ENCODE measurements at places on chromosomes 2 and 18.

GRCh38 chr2:100427627-100428258 is 10.3 kb upstream of the CHST10 start:
- no peak for DNase-seq

- no peak for DNase-seq
Measured at GRCh38 chr2:3184167-3184566, 193.5 kb downstream of the EIPR1 start.

- no peak for DNase-seq
Measured at GRCh38 chr18:7840411-7840810, 273.3 kb downstream of the PTPRM start.

- DNase-seq, result no peak
Measured at GRCh38 chr2:96552315-96553175, 16.0 kb downstream of the ARID5A start.

DNA sequence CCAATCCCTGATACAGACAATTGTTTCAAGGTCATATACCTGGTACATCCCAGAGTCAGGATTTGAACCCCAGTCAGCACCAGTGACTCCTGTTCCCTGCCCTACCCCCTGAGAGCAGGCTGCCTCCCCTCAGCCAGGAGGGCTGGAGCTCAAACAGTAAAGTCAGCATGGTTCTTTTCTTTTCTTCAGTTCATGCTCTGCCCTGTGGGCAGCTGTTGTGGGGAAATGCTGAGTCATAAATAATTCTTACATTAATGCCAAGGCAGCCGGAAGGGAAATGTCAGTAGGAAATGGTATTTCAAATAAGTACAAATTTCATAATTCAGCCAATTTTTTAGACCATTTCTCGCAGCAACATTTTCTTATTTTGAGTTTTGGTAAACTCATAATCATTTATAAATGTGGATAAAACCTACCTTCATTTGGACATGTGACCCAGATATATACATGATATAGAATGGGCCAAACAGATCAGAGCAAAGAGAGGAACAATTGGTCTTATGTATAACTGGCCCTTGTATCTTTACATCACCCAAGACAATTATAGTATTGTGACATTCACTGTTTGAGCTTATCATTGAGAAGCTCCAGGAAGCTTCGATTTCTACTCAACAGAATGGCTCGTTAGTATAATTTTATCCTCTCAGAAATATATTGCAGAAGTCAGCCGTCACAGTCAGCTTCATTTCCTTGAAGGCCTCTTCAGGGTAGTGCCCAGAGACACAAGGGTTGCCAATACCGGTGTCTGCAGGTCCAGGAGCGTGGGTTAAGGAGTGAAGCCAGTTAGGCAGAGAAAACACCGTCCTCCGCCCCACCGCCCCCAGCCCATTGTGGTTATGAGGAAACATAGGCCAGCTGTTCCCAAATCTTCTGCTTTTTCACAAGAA is 28.0 kb upstream of the SCYGR1 start:
- no peak for DNase-seq

GRCh38 chr18:2423761-2424160 is 147.5 kb downstream of the METTL4 start:
- no peak for DNase-seq

DNA sequence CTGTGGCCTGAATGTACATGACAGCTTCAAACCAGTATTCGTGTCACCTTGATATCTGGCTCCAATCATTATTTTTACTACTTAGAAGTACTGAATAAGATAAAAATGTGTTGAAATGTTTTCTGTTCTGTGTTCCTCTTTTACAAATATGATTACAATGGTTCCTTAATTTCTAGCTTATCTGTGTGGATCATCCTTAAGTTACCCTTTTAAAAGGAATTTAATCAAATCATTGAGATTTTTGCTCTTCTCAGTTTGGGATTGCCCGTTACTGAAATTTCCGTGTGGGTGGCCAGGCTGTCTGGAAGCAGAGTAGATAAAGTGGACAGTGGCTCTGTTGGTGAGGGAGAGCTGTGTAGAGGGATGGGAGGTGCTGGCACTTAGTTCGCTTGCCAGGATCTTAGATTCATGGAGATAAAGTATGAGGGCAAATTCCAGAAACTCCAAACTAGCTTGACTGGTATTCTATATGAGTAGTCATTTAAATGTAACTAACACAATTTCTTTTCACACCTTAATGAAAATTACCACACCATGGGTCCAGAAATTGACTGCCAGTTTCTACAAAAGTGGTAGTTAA is 27.4 kb upstream of the SAG start:
- DNase-seq, result no peak

- no peak for DNase-seq
Measured at GRCh38 chr2:145925591-145925990, 1405.7 kb upstream of the ZEB2 start.

DNA sequence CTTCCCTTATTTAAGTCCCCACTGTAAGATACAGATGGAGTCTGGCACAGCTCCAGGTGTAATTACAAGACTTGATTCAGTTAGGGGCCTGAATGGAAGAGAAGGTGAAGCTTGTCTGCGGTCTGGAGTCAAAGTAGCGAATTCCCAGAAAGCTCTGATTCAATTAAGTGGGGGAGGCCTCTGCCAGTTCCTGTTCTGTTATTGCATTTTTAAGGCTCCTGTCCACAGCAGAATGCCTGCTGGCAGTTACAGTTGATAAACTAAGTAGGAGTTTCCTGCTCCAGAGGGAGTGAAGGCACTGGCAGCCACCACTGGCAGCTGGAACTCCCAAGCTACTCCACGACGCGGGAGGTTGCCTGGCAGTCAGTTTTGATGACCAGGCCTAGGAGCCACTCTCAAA is 181.1 kb downstream of the SOCS6 start:
- DNase-seq, result no peak

DNA sequence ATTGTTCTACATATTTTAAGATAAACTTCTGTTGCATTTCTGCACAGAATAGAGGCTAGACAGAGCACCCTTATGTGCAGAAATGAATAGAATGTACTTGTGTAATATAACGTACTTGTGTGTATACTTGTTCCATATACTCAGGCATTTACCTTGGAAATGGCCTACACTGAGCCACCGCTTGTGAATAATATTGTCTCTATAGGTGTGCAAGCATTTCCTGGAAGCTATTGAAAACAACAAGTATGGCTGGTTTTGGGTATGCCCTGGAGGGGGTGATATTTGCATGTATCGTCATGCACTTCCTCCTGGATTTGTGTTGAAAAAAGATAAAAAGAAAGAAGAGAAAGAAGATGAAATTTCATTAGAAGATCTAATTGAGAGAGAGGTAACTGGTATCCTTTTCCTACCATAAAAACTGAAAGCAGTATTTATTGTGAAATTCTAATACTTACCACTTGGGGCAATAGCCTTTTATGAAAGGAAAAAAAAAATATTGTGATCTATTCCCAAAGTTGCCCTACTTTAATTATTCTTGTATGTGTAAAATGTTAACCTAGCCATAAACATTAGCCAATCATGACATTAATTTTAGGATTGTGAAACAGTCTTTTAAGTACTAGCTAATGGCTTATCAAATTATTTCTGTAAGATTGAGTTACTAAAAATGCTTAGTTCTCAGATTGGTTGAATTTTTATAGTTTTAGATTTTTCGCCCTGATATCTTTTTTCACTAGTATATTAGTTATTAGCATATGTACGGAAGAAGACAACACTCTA is 18.0 kb downstream of the ZC3H15 start:
- DNase-seq, result no peak

DNA sequence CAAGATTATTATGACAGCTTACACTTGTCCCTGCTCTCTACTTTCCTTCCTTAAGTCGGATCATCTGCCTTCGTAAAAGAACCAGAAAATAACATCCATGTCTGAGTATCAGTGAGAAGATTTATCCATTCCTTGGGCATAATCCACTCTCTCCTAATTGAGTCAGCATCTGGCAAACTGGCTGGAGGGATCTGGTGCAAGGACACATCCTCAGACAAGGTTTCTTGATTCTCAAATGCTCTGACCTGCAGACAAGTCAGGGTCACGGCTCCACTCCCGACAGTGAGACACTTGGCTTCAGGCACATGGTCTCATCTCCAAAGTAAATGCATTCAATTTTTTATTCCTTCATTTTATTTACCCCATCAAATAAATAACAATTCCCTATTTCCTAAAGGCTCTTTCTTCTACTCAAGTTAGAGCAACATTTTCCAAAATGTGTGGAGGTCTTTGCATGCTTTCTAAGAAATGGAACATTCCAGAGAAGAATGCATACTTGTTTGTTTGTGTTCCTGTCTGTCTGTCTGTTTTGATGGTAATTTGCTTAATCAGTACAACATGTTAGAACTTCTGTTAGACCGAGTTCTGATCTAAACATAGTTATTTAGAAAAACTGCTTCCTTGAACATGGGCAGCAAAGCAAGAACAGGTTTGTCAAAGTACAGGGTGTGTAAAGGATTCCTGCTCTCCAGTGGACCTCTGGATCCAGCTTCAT is 246.9 kb downstream of the IRS1 start:
- no peak for DNase-seq

GRCh38 chr2:9445089-9445488 is 21.6 kb downstream of the CPSF3 start:
- DNase-seq, result no peak

DNA sequence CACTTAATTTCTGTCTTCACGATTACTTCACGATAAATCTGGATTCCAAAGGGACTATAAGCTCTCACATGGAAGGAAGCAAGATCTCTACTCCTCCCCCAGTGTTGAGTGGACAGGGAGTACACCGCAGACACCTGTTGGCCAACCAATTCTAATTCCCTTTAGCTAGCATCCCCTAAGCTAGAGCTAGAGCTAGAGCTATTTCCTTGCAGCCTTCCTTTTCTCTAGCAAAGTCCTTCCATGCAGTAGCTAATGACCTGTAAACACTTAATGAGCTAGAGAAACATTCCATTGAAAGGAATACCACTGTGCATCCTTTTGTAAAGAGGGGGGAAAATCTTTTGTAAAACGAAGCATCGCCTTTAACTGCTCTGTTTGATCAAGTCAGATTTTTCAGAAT is 56.5 kb downstream of the BCL11A start:
- no peak for DNase-seq

DNA sequence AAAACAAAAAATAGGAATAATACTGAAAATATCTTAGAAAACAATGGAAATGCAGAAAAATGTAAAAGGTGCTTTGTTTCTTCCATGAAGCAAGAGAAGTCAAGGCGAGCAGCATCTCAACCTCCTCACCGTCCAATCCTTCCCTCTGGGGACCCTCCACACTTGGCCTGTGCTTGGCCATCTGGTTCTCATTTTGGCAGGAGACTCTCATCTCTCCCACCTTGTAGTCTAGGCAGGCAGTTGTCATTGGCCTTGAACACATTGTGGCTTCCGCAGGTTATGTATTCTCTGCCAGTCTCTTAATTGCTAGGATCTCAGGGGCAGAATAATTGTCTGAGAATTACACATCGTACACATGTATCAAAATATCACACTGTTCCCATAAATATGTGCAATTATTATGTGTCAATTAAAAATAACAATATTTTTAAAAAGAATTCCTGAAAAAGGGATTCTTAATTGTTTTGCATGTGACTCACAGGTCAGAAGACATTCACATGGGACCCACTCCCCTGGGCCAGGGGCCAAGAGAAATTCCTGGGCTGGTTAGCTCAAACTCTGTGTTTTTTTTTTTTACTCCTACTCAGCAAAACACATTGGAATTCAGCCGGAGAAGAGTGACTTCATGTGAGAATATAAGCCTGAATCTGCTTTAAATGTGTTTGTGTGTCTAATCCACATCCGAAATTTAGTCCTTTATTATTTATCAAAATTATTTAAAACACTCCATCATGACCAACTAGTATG is 14.0 kb upstream of the ANKRD62 start:
- DNase-seq, result no peak

GRCh38 chr2:3596901-3597417 is 2.0 kb downstream of the COLEC11 start:
- no peak for DNase-seq

DNA sequence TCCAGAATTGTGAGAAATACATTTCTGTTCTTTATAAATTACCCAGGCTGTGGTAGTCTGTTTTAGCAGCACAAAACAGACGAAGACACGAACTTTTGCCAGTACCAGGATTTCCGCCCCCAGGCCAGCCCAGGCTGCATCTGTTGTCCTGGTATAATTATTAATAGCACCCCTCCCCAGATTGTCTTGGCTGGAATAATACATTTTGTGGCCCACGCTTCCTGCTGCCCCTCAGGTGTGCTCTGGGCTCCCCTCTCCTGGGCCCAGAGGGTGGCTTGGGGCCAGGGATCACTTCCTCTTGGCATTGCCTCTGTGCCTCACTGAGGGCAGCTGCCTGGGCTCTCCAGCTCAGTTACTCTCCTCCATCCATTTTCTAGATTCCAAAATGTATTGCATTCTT is 102.1 kb upstream of the HS6ST1 start:
- no peak for DNase-seq

DNA sequence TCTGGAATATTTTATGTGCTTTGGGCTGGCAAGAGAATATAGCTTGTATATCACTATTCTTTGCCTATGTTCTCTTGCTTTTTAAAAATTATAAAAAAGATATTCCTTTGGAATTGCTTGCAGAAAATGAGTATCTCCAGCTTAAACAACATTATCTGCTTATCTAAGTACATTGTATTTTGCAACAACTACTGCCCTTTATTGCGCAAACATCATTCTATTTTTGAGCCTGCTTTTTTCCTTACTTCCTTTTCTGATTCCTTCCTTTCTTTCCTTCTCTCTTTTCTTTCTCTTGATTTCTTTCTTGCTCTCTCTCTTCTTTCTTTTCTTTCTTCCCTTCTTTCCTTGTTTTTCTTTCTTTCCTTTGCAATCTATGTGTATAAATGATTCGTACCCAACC is 74.0 kb downstream of the UNC80 start:
- no peak for DNase-seq

- DNase-seq, result no peak
Measured at GRCh38 chr2:75241696-75242095, 42.4 kb upstream of the TACR1 start.

DNA sequence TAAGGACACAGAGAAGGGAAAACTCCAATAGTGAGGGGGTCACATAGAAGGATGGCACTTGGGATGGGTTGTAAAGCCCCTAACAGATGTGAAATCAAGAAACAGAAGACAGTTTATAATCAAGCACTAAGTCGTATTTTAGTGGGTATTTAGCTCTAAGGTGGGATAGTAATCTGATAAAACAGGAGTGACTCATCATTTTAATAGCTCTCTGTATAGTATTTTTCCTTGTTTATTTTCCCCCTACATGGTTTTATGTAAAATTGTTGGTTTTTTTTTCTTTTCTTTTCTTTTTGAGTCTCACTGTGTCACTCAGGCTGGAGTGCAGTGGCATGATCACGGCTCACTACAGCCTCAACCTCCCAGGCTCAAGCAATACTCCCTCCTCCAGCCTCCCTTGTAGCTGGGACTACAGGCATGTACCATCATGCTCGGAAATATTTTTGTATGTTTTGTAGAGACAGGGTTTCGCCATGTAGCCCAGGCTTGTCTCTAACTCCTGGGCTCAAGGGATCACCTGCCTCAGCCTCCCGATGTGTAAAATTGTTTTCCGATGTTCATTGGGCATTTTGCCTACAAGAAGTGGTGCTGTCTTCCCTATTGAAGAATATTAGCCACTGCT is 142.6 kb upstream of the SERPINE2 start:
- DNase-seq, result no peak

DNA sequence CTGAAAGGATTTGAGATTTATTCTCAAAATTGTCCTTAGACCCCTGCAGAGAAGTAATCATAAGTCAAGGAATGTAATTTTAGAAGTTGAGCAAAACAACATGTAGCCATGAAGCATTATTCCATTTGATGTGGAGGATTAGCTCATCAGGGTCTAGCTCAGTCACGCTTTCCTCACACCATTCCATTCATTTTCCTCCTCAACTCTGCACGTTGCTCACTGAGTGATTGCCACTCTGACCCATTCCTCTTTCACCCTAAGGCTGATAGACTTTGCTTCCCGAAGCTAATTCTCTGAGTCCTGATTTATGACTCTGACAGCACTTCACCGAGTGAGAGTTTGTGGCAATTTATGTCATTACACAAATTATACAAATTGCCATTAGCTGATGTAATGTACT is 820.6 kb upstream of the PIK3C3 start:
- DNase-seq, result no peak

All from cortex of kidney (tissue), 1 donor.